Cardiac muscle cell (in vitro differentiated cells and primary cell): ENCODE measurements at places on chromosomes 4 and X. TPM values are rescaled to one million over a fixed set of nuclear protein-coding genes. Genes with fewer than 3 reads are reported as not detected.

DNA sequence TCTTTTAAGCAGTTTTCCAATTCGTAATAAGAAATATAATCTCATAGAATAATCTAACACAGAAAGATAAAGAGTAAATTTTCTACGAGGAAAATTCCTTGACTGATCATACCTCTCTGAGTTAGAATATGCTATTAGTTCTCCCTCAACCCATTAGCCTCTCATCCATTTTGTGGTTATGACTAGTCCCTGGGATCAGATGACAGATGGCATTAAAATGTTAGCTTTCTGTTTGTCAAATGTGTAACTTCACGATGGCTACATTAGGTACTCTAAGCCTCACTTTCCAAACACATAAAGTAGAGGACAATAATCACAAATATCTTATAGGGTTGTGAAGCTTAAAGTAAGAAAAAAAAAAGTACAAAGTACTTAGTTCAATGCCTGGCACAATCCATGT, 112.2 kb downstream of the ZAR1 start:
- no peak for DNase-seq

GRCh38 chrX:133923113-133923512, 62.3 kb downstream of the GPC3 start:
- no peak for DNase-seq

MAGEA10 gene
- not detected in 2 replicates for total RNA-seq

DNA sequence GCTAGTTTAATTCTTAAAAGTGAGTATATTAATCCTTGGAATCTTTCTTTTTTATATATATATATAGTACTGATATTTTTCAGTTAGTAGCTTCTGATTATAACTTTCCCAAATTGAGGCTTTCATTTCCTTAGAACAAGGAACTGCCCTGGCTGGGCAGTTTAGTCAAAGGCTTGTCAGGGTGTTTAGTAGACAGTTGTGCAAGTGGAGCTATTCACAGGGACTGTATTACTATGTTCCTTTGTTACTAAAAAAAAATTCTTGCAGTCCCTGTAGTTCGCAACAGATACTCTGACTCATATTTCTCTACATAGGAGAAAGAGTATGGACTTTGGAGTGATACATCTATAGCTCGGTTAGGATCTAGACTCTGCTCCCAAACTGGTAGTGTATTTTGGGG, 20.8 kb downstream of the USO1 start:
- DNase-seq: peak; percentile 24

DNA sequence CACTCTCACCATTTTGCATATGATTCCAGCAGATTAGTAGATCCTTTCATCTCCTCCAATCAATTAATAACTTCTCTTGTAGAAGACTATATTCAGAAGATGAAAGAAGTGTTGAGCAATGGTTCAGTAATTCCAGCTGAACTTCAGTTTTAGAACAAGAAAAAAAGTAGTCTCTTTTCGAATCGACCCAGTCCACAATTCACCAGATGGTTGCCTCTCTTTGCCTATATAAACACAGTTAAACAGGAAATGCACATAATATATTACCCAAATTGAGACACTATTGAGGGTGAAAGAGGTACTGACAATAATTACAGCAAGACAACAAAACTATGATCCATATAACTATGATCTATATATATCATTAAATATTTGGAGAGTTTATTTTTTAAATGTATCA, 16.8 kb upstream of the FAM241A start:
- DNase-seq: no peak

TRAPPC2 gene
- 22.4 and 25.2 TPM in 2 replicates for total RNA-seq

- DNase-seq: no peak
These were observed 89.3 kb upstream of the STX18 start for GRCh38 chr4:4631150-4631549.

DNA sequence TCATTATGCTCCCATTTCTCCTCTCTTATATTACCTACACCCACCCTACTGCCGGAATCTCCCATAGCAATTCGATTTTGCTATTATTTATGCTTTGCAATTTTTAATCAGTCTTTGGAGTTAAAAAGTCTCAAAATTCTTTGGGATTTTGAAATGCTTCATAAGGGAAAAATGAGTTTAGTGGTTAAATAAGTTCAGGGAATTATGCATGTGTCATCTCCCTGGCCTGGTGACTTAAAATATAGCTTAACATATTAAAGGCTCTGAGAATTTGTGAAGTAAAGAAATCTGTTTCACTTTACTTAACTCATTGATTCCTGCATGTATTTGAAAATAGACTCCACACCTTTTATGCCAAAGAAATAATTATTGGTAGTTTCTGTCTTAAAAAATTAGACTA, 185.1 kb upstream of the DIPK2B start:
- DNase-seq: no peak

DNA sequence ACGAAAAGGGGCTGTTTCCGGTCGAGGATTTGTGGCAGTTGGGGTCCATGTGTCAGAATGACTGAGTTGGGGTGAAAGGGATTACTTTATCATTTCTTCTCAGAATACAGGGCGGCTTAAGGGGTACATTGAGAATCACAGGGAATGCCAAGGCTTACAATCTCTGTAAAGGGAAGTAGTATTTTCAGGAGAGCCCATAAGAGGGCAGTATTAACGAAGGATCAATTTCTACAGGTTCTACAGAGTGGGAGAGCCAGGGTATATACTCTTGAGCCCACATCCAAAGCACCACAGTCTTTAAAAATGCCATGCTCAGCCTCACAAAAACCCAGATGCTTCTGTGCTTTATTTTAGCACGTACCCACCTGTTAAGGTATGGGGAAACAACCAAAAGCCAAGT, 67.7 kb upstream of the ZXDA start:
- no peak for DNase-seq

DNA sequence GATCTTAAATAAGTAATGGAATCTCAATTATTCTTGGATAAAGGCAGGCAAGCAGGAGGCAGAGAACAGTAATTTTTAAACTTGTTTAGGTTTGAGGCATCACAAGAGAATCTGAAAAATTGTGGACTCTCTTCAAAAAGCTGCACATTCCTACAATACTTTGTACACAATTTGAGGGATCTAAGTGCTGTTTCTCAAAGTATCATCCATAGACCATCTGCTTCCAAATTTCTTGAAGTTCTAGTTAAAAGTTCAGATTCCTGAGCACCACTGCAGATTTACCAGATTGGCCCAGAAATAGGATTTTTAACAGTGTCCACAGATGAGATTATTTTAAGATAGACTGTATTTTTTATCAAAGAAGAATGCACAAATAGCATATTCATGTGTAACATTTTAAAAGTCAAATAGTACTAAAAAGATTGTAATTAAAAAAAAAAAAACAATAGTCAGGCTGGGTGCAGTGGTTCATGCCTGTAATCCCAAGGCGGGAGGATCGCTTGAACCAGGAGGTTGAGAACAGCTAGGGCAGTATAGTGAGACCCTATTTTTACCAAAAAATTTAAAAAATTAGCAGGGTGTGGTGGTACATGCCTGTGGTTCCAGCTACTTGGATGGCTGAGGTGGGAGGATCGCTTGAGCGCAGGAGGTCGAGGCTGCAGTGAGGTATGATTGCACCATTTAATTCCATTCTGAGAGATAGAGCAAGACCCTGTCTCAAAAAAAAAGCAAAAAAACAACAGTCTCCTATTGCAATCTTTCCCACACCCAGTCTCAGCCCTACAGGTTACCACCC, 14.2 kb upstream of the FNIP2 start:
- no peak for DNase-seq

DNA sequence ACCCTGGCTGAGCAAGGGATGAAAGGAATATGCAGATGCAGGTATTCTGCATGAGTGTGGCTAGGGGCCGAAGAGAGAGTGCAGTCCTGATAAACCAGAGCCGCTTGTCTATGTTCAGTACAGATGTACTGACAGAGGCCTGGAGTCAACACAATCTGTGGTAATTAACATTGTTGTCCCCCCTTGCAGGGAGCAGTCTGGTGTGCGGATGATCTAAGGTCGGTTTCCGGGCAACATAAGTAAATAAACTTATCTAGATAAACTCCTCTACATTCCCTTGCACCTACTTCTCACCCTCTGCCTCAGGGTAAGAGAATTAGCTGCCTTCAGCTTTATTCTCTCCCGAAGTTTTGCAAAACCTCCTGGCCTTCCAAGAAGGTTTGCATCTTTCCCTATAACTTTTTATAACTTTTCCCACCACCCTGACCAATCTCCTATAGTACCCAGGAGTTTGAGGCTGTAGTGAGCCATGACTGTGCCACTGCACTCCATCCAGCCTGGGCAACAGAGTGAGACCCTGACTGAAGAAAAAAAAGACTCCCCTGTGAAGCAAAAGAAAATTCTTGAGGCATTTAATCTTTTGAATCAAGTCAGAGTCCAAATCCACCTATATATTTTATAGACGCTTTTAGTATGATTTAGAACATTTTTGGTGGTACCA, 26.6 kb downstream of the SNX25 start:
- DNase-seq: no peak

DNA sequence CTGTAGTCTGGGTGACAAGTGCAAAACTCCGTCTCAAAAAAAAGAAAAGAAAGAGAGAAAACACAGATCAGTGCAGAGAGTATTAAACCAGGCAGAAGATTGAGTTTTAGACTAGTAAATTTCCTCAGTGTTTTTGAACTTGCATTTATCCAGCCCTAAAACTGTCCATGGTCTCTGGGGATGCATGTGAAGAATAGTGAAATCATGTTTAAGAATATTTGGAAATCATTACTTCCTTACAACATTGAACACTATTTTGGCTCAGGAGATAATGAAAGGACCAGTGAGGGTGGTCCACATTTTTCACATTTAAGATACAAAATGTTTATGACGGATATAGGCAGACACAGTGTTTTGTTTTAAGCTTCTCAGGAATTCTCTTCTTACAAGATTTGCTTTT, 195.8 kb upstream of the RASGEF1B start:
- DNase-seq: no peak

GRCh38 chrX:69034451-69034850, 130.8 kb downstream of the PJA1 start:
- DNase-seq: peak; percentile 6

- DNase-seq: no peak
These were observed 333.1 kb upstream of the FAM241A start for GRCh38 chr4:111812114-111812513.

KCNE5 gene
- total RNA-seq: 0.92 and 0.99 TPM in 2 replicates

PAGE1 gene
- not detected in 2 replicates for total RNA-seq

DNA sequence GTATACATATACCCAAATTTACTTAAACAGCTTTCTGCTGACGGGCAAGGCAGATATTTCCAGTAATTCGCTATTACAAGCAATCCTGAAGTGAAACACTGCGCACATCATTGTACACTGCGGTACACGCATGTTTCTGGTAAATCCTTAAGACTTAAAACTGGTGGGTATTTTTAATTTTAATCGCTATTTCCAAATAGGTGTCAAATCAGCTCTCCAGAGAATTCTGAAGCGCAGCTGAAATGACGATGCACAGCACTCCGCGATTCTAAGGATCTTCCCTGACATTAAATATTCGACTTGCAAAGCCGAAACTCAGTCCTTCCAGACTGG, 361 bp downstream of the TMEM128 start:
- DNase-seq: no peak

PPP1R2C gene
- total RNA-seq: not detected in 2 replicates
